OCI-M1 (cell line): ENCODE measurements at places on chromosomes 7 and 10.

GRCh38 chr7:74684921-74685320 is 27.4 kb downstream of the GTF2I start:
- no peak for DNase-seq

GRCh38 chr10:24518981-24519597 is 204.6 kb downstream of the ARHGAP21 start:
- DNase-seq = peak; percentile 59

DNA sequence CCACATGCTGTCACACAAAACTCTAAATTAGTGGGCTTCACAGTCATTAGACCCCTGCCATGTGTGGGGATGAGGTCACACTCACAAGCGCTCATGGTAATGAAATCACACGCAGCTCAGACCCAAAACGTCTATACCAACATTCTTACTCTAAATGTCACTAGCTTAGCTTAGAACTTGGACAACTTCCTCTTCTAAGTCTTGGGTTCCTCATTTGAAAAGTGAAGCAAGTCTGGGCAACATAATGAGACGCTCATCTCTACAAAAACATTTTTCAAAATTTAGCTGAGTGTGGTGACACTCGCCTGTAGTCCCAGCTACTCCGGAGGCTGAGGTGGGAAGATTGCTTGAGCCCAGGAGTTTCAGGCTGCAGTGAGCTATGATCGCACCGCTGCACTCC is 92.7 kb upstream of the MACROH2A2 start:
- peak; percentile 54 for DNase-seq

GRCh38 chr10:48894911-48895802 is 44.5 kb downstream of the LRRC18 start:
- DNase-seq = no peak

GRCh38 chr10:73131301-73131700 is 21.0 kb downstream of the NUDT13 start:
- DNase-seq = no peak

DNA sequence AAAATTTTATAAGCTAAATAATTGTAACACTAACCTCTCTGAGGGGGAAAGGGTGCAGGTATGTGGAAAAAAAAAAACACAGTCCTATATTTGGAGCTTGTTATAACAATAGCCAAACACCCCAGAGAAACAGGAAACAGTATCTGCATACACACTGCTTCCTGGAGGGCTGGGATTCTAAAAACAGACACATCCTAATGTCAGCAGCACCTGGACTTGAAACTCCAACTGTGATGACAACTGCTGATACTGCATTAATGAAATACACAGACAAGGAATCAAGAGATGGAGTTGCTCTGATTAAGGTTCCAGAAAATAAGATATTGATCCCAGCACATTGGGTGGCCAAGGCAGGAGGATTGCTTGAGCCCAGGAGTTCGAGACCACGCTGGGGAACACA is 9.3 kb downstream of the DAGLB start:
- DNase-seq = no peak

- peak; percentile 52 for DNase-seq
These were observed 575 bp downstream of the DLG5 start for GRCh38 chr10:77925795-77926565.

DNA sequence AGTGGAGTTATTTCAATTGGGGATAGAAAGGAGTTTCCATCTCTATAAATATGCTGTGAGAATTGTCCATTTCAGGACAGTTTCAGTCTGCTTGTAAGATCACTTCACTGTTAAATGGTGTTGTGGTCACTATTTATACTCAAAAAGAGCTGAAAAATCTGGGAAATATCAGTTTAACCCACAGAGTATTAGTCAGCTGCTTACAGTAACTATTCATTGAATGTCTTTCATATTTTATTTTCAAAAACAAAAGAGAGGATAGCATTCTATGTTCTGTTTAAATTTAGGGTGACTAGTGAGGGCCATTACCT is 85.4 kb upstream of the PLXDC2 start:
- no peak for DNase-seq

DNA sequence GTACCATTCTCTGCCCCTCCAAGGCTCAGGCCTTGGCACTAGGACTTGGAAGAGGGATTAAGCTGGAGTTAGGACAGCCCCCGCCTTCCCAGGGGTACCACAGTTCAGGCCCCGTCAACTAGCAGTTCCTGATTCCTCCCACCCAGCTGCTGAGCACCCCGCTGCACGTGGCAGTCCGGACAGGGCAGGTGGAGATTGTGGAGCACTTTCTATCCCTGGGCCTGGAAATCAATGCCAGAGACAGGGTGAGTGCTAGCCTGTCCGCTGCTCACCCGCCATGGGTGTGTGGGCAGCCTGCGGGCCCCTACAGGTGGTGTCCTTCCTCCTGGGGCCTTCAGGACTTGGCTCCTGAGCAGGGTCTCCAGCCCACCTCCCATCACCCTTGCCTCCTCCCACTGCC is 2.0 kb upstream of the HOGA1 start:
- no peak for DNase-seq

GRCh38 chr7:8128449-8129317 is 133.3 kb downstream of the ICA1 start:
- DNase-seq = peak; percentile 26
